ENCODE measurements at places on chromosomes 1 and 21.
A peak's percentile ranks its signal among the peaks of the same experiment; 100 is the strongest.

DNA sequence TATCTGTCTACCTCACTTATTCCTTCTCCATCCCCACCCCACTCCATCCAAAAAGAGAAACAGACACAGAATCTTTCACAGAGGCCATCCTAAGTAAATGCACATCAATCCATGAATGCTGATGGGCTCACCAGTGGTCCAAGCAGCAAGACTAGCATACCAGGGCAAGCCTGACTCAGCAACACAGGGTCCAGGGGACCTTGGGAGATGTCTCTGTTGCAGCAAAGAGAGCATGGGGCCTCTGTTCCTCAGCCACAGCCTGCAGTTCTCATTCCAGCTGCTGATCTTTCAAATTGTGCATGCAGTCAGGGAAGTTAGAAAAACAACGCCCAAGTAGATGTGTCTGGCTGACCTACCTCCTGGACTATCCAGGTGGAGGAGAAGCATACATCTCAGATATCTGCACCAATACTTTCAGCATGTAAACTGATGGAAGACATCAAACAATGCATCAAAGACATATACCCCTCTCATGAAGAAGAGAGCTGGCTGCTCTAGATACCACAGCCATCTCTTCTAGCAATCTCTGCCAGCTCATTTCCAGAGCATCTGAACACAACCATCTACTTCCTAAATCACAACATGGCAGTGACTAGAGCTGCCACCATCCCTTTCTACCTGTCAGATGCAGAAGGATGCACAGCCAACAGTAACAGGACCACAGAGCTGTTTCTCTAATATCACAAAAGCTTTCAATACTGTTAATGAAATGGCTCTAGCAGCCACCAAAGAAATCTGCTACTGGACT, 54.5 kb downstream of the CD34 start:
- no peak for DNase-seq

- DNase-seq = no peak
Observed at GRCh38 chr1:52127181-52128180, 14.4 kb upstream of the ZFYVE9 start.

DNA sequence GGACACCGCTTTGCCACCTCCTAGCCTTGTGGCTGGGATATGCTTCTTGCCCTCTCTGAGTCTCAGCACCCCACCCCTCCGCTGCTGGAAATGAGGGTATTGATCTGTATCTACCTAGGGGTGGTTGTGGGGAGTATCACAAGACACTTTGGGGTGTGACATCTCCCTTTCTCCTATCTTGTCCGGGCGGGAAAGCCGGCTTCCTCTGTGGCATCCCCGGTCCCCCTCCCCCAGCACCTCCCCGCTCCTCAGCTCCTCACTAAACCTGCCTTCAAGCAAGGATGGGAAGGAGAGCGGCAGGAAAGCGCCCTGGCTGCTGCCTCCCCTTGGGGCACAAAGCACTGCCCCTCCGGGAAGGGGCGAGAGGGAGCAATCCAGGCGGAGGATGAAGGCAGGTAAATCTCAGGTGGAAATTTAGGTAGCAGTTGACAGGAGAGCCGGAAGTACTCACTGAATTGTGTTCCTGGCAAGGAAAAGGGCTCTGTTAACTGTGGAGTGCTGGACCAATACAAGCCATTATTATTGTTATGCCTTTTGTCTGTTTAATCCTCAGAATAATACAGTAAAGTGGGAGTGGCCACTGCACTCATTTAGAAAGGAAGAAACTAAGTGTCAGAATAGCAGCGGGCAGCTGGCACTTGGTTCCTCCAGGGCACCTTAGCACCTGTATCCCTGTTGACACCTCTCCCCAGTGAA, 49.0 kb upstream of the LRP8 start:
- DNase-seq = no peak

- no peak for DNase-seq
Observed at GRCh38 chr1:110345480-110345879, 6.3 kb downstream of the RBM15 start.

DNA sequence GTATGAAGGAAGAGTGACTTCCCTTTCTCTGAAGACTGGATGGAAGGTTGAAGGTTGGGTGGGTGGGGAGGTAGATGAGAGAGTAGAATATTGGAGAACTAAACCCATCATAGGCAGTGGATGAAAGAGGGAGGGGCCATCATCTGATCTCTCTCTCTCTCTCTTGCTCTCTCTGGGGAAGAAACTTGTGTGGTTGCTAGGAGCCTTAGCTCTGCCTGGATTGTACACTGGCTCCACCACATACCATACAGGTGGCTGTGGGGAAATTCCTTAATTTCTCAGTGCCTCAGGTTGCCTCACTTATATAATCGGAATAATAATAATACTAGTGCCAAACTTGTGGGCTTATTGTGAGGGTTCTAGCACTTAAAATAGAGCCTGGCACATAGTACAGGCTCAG, 9.5 kb downstream of the XCL1 start:
- DNase-seq = no peak

DNA sequence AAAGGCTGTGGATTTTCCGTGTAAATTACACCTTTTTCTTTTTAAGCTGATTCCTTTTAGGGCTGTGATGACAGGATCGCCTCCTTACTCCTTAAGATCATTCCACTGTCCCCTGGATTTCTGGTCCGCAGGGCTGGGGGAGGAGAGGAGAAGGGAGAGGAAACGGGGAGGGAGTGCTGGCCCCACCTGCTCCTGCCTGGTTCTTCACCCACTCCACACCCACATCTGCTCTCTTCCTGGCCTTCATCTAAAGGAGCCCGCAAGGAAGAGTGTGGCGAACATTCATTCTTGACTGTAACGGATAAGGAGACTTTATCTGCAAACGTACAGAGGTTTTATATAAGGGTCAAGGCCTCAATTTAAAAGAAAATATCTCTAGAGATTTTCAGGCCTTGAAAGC, 242.0 kb downstream of the RHOU start:
- DNase-seq = no peak

DNA sequence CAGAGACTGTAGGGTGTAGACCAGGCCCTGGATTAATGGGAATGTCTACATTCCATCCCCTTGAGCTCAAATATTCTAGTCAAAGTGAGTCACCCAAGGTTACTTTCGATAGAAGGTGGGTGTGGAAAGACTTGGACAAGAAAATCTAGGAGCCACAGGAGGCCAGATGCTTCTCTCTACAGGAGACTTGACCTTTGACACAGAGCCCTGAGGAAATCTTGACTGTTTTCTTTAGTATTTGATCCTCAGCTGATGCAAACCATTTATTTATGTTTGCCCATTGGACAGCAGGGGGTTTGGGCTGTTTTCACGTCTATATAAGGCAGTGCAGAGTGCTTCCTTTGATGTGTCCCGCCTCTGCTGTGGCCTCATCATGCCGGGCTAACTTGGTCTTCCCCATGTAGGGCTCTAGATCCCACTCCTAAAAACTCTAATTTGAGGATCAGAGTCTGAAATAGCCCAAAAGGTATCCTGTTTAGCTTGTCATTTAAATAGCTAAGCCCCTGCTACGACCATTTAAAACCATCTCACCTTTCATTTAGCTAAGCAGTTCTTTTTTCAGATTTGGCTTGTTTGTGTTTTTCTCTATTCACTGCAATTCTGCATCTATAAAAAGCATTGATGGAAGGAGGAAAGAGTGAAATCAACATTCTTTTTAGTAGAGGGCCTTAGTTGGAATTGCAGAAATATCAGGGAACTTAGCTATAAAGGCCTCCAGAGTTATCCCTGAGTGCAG, 15.5 kb upstream of the MAP3K7CL start:
- DNase-seq = no peak

GRCh38 chr1:6245086-6245868, 1.3 kb downstream of the HES3 start:
- DNase-seq = peak; percentile 80

DNA sequence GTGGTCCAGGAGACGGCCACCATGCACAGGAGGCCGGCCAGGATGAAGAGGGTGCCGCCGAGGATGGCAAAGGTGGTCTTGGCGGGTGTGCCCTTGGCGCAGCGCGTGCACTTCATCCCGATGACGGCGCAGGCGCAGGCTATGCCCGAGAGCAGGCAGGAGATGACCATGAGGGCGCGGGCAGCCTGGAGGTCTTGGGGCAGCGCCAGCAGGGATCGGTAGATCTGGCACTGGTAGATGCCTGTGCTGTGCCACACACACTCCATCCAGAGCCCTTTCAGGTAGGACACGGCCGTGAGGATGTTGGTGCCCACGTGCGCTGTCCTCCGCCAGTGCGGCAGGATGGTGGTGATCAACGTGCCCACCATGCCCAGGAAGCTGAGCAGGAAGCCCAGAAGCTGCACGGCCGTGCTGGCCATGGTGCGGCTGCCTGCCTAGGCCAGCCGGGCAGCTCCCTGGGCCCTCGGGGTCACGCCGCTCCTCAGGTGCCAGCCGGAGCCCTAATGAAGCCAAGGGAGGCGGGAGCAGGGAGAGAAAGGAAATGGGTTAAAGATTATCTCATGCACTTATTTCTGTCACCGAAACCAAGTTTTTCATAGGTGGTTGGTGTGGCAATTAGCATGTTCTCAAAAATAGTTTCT, 18.5 kb downstream of the CLDN14 start:
- DNase-seq = no peak

DNA sequence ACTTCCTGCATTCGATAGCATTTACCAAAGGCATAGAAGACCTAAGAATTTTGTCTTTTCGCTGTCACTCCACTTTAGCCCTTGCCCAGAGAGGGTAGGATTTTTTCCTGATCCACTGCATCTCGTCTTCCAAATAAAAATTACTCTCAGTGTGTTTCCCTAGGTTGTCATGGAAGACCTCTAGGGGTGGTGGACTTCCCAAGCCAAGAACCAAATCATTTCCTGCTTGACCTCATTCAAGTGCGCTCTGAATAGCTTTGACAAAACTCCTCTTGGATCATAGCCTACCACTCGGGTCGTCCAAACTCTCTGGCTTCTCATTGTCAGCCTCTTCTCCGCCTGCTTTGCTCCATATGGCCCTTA, 431 bp upstream of the C1orf52 start:
- no peak for DNase-seq

DNA sequence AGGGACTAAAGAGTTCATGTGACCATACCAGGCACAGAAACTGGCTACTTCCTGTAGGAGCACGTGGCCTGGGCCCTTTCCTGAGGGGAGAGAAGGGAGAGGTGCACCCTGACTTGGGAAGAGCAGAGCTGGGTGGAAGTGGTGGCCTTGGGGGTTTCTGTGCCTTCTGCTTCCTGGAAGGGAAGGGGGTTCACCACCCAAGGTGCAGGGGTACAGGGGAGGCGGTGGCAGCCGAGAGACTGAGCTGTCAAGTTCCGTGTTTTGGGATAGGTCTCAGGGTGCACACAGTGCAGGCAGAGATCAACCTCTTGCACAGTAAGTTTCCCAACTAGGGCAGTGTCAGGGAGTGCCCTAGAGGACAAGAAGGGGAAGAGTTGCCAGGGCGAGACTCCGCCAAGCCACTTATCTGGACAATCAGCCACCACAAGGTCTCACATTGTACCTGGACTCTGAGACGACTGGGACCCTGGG, 10.1 kb downstream of the HECTD3 start:
- DNase-seq = no peak

DNA sequence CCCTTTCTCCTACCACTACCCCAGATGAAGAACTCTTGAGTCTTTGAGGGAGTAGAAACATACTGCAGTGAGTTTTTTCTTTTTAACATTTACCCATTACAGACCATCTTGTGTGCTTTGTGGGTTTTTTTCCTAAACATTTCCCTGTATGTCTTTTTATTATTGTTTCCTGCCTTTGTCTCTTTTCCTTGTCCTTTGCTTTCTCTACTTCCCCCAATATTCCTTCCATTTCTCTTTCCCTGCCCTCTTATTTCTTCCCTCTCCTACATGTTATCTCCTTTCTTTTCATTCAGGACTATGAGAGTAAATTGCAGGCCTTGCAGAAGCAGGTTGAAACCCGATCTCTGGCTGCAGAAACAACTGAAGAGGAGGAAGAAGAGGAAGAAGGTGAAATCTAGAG, 79.1 kb upstream of the PGD start:
- no peak for DNase-seq

DNA sequence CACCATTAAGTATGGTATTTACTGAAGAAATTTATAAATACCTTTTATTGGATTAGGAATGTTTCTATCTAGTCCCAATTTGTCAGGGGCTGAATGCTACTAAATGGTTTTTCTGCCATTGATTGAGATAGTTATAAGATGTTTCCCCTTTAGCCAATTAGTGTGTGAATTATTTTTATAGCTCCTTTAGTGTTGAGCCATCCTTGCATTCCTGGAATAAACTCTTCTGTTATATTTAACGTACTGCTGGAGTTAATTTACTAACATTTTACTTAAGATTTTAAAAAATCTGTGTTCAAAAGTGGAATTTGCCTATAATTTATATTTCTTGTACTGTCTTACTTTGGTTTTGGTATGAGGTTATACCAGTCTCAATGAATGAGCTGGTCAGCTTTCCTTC, 25.4 kb upstream of the LRRC3 start:
- no peak for DNase-seq

DNA sequence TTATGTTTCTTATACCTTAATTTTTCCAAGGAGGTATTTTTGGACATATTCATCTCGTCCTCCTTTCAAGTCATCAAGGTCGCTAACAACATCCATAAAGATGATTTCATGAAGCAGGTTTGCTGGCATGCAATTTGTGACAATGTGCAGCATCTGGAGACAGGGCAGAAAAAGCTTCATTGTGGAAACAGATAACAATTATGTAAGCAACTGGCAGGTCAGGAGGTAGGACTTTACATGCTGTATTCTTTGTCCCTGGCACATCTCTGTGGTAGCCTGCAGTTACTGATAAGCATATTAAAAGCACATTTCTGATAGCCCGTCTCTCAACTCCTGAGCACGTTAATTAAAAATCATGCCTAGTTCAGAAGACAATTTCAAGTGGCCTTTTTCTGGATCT, 156.8 kb downstream of the LEPR start:
- no peak for DNase-seq

- no peak for DNase-seq
Observed at GRCh38 chr21:37917612-37918011, 1.4 kb upstream of the KCNJ6 start.

GRCh38 chr21:46037331-46038325, 56.1 kb downstream of the COL6A1 start:
- no peak for DNase-seq

GRCh38 chr1:3261007-3261968, 192.3 kb downstream of the PRDM16 start:
- no peak for DNase-seq

DNA sequence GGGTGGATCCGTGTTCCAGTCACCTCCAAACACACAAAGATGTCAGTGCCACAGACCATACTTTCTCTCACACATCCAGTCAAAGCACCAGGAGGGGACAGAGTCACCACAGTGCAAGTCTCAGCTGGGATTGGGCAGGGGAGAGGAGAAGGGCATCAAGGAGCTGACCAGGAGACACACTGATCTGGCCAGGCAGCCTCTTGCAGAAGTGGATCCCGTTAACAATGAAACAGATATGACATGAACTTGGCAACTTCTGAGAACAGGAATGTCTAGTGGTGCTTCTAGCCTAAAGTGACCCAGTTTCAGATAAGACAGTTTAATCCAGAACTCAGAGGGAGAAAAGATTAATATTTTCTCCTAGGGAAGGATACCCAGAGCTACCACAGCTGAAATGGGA, 71.0 kb downstream of the HIVEP3 start:
- DNase-seq = no peak

DNA sequence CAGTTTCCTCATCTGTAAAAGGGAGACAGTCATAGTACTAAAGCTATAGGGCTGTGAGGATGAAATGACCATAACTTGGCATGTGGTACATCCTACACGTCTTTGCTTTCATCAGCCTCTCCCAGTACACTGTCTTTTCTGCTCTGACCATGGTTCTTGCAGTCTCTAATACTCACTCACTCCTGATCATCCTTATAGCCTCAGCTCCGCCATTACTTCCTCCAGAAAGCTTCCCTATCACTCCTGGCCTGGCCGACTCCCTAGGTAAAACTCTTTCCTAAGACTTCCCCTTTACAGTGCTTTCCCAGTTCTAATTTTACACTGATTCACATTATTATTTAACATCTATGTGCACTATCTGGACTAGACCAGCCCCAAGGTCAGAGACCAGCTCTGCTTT, 5.0 kb upstream of the MRPL24 start:
- DNase-seq = no peak
